Activated CD8-positive, alpha-beta T cell treated with anti-CD3 and anti-CD28 coated beads, Interleukin-2, amount 10 ng/mL, durations not matched to agents 7 days and 5 days (primary cell): ENCODE measurements at places on chromosomes 1 and 21.
A peak's percentile ranks its signal among the peaks of the same experiment; 100 is the strongest.

- DNase-seq, result no peak
Measured at GRCh38 chr1:53766831-53767405, 28.0 kb upstream of the GLIS1 start.

GRCh38 chr1:162632217-162632666 lies at the start of gene DDR2:
Gene DDR2, plus strand, starts transcription at chr1:162632464. Its CDS starts 86,600 bp downstream, at chr1:162719064.
- DNase-seq, result no peak

DNA sequence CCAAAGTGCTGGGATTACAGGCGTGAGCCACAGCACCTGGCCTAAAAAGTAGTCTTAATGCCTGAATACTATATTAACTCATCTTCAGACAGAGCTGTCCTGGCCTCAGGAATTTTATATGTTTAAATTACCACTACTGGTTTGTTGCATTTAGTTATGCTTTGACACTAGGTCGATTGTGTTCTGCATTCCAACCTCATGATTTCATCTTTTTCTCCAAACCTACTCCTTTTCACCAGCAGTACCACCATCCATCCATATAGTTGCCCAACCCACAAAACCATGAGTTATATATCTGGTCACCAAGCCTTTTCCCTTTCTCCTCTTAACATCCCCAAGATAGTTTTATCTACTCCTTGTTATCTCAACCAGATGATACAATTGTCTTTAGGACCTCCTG lies 22.6 kb downstream of the FMO5 start:
- no peak for DNase-seq

GRCh38 chr1:180208264-180208663 lies 21.8 kb upstream of the LHX4 start:
- DNase-seq, result no peak

GRCh38 chr1:203177470-203178039 lies 1.9 kb upstream of the MYBPH start:
- no peak for DNase-seq

GRCh38 chr21:28719723-28720122 lies 273.0 kb downstream of the LTN1 start:
- DNase-seq, result no peak

GRCh38 chr1:185016880-185017279 lies 28.5 kb upstream of the RNF2 start:
- DNase-seq, result no peak

- no peak for DNase-seq
Measured at GRCh38 chr1:17097787-17098186, 21.5 kb downstream of the PADI2 start.

GRCh38 chr1:38129971-38130370 lies 83.4 kb upstream of the POU3F1 start:
- no peak for DNase-seq

GRCh38 chr21:35825370-35826353 lies 234.7 kb downstream of the SETD4 start:
- DNase-seq, result no peak

DNA sequence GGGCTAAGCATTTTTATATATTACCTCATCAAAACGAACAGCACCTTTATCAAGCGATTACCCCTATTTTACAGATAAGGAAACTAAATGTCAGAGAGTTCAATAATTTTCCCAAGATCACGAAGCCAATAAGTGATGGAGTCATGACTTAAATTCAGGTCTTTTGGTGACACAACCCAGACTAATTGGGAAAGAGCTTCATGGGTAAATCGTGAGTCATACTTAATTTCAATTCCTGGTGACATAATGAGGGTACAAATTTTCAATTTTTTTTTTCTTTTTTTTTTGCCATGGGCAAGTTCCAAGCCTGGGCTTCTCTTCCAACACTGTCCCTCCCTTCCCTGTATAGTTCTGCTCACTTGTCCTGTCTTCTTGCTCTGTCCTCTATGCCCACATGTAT lies 30.1 kb upstream of the IL10 start:
- DNase-seq, result no peak

DNA sequence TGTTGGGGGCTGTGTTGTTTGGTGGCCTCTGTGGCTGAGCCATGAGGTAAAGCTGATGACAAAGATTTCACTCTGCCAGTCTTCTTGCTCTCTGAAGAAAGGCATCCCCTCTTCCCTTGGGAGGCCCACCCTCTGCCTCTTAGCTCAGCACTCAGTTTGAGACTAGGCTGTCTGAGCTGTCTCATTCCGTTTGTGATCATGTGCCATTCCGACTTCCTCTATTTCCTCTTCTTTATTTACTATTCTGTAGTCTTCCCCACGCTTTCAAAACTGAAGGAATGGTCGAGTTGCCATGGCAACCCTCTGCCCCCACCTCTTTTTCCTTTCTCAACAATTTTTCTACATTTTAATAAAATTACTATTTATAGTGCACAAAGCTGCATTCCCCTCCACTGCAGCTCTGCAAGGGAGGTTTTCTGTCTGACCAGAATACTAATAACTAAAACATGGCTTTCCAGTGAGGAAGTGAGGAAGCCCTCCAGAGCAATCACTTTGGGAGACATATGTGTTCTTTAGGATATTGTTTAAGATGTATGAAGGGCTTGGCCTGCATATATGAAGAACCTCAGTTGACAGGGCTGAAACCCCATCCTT lies 30.8 kb downstream of the KCNA3 start:
- no peak for DNase-seq

DNA sequence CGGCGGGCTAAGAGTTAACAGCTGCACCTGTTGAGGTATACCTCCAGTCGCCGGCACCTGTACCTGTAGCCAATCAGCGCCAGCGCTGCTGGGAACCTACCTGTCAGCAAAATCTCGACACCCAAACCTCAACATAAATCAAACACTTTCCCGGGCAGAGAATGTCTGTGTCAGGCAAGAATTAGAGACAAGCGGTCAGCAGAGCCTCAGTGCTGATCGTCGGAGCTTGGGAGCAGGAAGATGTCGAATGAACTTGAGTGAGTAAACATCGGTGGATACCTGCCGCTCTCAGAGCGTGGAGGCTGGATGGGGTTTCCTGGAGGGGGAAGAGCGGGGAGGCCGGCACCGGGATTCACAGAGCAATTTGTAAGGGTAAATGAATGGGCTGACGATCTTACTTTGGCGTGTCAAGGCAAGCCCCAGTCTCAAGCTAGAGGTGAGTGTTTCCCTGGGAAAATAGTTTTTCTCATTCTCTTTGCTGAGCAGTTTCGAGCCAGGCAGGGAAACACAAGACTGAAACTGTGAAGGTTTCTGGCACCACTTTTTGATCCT lies at the start of gene GRHL3:
Gene GRHL3, plus strand, starts transcription at position 46 of the 552 bp plus-strand sequence. Its CDS starts 195 bp downstream, at position 241.
- no peak for DNase-seq

- DNase-seq, result no peak
Measured at GRCh38 chr1:183506561-183506960, 34.3 kb downstream of the SMG7 start.

GRCh38 chr1:2079396-2080085 lies 29.3 kb downstream of the PRKCZ start:
- DNase-seq, result no peak

DNA sequence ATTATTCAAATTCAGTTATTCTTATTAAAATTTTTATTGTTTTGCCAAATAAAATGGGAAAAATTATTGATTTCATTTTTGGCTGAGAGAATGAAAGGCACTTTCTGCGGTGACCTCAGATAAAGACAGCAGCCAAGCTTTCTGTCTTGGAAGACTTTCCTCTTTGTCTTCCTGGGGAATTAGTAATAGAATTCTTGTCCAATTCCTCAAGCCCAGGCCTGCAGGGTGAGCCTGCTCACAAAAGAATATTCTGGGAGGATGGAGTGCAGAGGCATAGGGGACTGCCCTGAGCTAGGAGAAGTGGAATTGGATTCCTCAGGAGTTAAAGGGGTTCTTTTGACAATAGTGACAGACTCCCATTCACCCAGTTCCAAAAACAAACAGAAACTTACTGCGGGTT lies 614.5 kb upstream of the ADGRL2 start:
- DNase-seq, result no peak

DNA sequence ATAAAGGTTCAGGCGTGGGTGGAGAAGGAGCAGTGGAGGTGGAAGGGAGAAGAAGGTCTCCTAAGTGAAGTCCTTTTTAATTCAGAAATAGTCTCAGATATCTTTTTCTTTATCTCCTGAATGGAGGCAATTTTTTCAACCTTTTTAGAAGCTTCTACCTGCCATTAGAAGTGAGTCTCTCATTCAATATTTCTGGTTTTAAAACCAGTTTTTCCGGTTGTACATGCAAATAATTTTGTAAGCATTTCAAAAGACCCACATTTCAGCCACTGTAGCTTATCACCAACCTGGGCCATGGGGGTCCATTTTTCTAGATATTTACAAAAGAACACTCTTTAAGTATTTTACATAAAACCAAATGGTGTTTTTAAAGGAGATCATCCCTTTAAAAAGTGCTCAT lies 1280.2 kb downstream of the NCAM2 start:
- DNase-seq, result no peak

DNA sequence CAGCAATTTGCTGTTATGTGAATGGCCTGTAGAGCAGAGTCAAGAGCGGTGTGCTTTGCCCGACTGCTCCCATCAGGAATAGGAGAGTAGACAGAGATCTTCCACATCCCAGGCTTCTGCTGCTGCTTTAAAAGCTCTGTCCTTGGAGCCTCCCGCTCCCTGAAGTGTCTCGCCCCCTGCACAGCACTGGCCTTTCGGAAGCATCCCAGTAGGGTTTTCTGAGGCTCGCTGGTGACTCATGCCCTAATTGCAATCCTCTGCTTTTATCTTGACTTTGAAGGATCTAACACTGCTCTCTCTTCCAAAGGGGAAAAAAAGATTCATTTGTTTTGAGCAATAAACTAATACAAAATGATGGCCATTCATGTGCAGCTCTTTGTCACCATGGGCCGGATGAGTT lies 13.3 kb upstream of the CD101 start:
- no peak for DNase-seq

DNA sequence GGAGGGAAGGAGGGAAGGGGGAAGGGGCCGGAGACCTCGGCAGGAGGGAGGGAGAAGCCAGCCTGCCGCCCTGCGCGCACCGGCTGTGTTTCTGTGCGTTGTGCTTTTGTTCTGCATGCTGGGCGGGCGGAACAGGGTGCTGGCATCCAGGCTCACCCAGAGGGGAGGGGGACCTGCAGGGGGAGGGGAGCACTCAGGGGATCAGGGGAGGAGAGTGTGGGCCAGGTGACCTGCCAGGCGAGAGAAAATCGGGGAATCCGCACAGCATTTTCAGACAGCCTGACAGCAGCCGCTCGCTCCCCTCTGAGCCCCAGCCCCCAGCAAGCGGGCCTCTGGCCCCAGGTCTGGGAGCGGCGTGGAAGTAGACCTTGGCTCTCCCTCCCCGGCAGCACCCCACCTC lies 54.7 kb downstream of the RIPK4 start:
- no peak for DNase-seq

DNA sequence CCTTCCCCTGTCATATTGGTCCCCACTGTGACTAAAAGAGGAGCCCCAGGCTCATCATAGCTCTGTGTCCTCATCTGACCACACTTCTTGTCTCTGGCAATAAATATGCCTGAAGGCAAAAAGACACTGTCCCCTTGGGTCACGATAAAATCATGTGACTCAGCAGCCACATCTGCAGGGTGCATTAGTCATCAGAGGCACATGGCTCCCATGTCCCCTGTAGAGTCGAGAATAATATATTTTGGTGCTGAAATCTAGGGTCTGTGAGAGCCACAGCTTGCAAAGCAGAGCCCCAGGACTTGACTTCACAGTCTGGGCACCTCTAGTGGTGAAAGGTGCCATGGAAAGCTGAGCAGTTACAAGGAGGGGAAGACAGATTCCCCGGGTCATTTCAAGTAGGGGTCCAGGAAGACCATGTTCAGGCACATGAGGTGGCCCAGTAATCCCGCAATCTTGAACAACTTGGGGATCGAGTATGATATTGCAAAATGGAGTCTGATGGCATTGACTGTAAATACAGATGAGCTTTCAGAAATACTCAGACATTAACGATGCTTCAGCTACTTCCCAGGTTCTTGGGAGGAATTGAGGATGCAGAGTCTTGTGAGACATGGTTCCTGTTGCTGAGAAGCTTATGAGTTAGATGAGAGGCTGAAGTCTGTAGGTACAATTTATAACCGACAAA lies 68.6 kb downstream of the SLC35F3 start:
- DNase-seq, result no peak

DNA sequence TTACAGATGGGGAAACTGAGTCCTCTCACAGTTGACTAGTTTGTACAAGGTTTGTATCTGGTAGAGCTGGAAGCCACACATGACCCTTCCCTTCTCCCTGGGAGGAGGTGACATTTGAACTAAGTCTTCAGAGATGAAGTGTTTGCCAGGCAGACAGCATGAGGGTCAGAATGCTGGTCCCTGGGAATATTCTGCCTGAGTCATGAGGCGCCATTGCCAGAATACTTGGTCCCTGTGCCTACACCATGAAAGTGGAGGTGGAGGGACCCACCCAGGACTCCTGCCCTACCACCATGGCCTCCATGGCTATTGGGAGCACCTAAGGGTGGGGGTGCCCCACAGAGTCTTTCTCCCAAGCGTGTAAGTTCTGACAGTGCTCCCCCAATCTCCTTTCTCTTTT lies 7.0 kb downstream of the RPS6KA1 start:
- DNase-seq, result no peak

GRCh38 chr1:240030236-240030635 lies 61.4 kb upstream of the FMN2 start:
- DNase-seq, result no peak

GRCh38 chr1:61077676-61078541 lies 4.5 kb upstream of the NFIA start:
- DNase-seq, result peak; percentile 95

- DNase-seq, result no peak
Measured at GRCh38 chr1:97680894-97681293, 239.9 kb downstream of the DPYD start.

DNA sequence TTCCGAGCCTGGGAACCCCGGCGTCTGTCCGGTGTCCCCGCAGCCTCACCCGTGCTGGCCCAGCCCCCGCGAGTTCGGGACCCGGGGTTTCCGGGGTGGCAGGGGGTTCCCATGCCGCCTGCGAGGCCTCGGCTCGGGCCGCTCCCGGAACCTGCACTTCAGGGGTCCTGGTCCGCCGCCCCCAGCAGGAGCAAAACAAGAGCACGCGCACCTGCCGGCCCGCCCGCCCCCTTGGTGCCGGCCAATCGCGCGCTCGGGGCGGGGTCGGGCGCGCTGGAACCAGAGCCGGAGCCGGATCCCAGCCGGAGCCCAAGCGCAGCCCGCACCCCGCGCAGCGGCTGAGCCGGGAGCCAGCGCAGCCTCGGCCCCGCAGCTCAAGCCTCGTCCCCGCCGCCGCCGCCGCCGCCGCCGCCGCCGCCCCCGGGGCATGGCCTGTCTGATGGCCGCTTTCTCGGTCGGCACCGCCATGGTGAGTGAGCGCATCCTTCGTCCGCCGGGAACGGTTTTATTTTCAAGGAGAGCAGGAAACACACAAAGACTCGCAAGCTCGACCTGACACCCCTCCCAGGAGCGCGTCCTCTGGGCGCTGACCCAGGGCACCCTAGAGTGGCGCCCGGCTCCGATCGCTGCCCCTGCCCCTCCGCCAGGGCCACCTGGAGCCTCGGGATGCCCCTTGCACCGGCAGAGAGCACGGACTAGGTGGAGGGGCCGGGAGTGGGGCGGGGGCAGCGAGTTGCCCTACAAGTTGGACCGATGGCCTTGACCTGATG lies at the start of gene ABCG1:
Gene ABCG1, plus strand, starts transcription at position 305 of the 770 bp plus-strand sequence. Its CDS starts 123 bp downstream, at position 428.
- DNase-seq, result peak; percentile 40

- no peak for DNase-seq
Measured at GRCh38 chr1:218646288-218646687, 301.2 kb downstream of the TGFB2 start.
